ENCODE measurements at places on chromosomes 3 and 15.

- no peak for DNase-seq
Measured at GRCh38 chr3:197951392-197951990, 1.5 kb downstream of the RPL35A start.

DNA sequence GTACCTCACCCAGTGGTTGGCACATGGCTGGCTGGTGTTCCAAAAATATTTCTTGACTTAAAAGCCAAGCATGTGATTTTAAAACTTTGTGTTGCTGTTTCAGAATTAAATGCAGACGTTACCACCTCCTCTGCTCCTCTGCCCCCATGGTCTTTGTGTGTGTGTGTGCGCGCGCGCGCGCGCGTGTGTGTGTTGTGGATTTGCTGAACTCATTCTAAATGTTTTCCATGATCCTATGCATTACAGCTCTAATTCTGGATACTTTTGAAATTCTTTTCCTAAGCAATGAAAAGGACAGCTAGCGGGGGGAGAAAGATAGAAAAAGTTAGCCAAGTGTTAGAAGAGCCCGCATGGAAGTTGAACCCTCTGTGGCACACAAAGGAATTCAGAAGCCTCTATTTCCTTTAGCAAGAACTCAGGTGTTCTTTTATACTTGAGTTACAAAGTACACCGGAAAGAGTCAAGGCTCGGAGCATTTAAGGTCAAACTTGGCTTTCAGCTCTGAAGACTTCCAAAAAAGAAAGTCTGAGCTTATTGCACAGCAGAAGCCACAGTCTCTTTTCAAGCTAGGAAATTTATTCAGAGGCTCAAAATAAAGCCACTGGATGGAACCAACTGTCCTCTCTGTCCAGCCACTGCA lies 350.5 kb upstream of the TBL1XR1 start:
- DNase-seq = no peak

DNA sequence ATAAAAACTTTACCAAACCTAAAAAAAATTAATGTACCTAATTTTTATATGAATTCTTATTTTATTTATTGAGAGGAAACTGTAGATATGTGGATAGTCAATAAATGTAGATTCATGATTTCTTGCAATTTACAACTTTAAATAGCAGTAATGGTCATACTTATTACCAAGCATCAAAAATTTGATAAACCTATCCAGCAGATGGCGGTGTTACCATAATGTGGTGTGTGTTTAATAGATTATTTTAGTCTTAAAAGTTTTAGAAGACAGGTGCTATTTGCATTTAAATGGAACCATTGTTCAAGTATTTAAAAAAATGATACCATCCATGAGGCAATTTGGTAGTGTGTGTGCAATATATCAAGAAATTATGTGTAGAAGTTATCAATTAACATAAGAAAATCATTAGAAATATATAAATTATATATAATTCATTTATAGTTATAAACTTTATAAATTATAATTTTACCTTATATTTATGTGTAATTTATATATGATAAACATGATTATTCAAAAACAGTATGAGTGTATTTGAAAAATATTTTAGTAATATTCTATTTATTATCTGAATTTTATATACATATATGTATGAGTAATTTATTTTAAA lies 176.0 kb upstream of the BCHE start:
- peak; percentile 25 for DNase-seq

- DNase-seq = no peak
Measured at GRCh38 chr15:83721031-83721430, 67.1 kb downstream of the ADAMTSL3 start.

DNA sequence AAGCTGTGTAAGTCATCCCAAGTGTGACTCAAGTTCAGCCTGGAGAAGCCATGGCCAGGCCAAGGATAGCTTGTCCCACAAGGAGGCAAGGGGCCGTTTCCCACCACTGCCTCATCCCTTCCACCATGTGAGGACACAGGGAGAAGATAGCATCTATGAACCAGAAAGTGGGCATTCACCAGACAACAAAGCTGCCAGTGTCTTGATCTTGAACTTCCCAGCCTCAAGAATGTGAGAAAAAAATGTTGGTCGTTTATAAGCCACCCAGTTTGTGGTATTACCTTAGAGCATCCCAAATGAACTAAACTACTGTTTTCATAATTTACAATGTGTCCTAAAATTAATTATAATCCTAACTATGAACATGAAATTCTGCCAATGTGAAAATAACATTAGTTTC lies 930.8 kb upstream of the CFAP20DC start:
- no peak for DNase-seq

GRCh38 chr3:141289228-141289772 lies 57.7 kb downstream of the PXYLP1 start:
- DNase-seq = no peak

GRCh38 chr3:34056181-34056910 lies 257.9 kb downstream of the PDCD6IP start:
- no peak for DNase-seq

DNA sequence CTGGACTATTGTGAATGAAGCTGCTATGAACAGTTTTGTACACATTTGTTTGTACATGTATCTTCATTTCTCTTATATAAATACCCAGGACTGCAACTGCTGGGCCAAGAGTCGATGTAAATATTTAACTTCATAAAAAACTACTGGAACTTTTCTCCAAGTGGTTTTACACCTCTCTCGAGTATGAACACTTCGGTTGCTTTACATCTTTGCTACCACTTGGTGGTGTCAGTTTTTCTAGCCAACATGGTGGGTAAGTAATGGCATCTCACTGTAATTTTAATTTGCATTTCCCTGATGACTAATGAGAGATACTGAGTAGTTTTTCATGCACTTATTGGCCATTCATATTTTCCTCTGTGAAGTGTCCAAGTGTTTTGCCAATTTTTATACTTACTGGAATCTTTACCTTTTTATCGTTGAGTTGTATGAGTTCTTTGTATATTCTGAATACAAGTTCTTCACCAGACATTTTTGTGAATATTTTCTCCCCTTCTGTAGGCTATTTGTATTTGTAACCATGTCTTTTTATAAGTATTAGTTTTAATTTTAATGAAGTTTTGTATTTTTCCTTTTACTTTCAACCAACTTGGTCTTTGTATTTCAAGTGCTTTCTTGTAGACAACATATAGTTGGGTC lies 44.4 kb downstream of the PCOLCE2 start:
- no peak for DNase-seq

GRCh38 chr3:187843654-187844053 lies 98.4 kb upstream of the BCL6 start:
- no peak for DNase-seq

DNA sequence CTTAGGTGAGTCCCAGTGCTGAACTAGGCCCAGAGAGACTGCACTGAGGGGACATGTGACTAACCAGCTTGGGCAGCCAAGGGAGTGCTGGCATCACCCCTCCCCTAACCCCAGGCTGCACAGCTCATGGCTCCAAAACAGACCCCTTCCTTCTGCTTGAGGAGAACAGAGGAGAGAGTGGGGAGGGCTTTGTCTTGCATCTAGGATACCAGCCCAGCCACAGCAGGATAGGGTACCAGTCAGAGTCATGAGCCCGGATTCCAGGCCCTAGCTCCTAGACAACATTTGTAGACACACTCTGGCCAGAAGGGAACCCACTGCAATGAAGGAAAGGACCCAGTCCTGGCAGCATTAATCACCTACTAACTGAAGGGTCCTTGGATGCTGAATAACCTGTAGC lies 49.9 kb upstream of the PLSCR4 start:
- no peak for DNase-seq

- DNase-seq = no peak
Measured at GRCh38 chr15:86193716-86194380, 114.2 kb downstream of the AGBL1 start.

- no peak for DNase-seq
Measured at GRCh38 chr3:98730338-98730737, 32.8 kb upstream of the ST3GAL6 start.

DNA sequence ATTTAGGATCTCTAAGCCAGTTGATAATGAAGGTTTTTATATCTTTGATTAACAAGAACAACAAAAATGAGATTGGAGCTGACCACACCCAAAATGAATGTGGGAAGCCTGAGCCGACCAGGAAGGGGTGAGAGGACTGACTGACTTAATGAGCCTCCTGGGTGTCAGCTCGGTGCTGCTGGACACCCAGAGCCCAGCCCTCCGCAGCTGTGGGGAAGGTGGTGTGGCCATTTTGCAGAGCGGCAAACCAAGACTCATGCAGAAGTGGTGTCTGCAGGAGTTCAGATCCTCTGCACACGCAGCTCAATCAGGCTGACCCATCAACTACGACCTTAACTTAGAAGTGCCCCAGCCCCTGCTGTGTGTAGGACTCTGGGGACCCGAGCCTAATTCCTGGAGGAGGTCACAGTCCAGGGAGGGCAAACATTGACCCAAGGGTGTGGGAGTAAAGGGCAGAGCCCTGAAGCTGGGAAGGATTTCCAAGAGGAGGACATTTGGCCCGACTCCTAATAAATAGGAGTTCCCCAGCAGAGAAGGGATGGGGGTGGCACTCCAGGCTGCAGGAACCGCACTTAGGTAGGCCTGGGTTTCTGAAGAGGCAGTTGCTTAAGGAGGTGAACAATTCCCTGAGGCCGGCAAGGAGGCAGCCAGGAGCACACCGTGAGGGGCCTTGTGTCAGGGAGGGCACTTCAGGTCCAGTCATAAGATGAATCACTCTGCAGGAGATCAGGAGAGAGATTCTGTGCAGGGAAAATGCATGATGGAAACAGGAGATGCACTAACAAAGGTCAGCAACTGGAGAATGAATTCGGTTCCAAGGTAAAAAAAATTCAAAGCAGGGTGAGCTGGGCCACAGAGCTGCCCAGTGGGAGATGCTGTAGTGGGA lies 197.1 kb upstream of the TPM1 start:
- DNase-seq = no peak

- DNase-seq = peak; percentile 5
Measured at GRCh38 chr3:185216607-185216958, 37.3 kb downstream of the EHHADH start.

DNA sequence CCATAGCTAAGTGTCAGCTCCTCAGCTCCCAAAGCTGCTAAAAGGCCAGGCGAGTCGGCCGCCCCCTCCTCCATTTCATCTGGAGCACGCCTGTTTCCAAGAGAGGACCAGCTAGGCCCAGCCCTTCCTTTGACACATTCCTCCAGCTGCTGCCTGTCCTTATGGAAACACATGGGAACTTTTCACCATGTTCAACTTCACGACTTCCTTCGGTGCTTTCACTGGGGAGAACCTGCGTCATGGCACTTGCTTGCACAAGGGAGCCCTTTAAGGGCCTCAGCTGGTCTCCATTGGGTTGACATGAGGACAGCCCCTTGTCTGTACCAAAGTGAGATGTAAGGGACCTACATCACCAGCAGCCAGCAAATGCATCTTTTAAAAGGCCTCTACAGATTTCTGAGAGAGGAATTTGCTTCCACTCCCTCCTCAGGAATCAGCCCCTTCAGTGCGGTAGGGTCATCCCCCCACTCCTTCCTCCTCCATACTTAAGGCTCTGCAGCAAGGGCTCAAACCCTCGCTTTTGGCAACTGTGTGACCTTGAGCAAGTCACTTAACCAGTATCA lies 2.1 kb downstream of the MAGI1 start:
- no peak for DNase-seq

GRCh38 chr3:5134019-5134391 lies 11.9 kb downstream of the ARL8B start:
- DNase-seq = no peak

DNA sequence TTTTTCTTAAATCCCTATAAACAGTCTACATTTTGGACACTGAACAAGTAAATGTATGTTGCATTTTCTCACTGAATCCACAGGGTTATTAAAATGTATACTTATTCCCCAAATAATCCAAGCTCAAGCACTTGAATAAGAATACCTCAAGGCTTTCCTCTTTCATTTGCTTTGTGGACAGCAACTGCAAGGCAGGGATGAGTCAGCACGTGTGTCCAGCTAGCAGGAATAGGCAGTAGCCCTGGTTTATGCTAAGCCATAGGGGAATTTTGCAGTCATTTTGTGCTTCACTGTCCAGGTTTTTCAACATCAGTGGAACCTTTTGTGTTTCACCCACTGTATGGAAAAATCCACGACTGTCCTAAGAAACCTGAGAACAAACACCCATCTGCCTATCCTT lies 96.7 kb upstream of the KCNMB2 start:
- DNase-seq = peak; percentile 15

DNA sequence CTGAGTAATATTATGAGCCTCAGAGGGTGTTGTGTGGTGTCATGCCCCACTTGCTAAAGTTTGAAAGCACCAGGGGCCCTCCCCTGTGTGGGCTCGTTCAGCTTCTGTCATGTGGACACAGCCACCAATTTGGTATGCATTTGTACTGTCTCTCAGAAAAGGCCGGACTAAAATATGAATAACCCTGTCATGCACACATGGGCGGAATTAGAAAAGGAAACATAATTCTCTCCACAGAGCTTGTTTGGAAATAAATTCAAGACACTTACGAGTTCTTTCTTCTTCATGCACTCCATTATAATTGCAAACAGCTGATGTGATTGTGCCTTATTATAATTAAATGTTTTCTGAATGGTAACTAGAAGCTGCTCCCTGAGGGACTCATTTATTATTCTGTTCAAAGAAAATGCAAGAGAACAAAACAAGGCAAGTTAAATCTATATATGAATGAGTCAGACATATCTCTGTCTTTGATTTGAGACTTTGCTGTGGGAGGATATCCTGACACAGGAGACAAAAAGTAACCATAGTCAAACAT lies 39.1 kb downstream of the TRPM1 start:
- DNase-seq = no peak

DNA sequence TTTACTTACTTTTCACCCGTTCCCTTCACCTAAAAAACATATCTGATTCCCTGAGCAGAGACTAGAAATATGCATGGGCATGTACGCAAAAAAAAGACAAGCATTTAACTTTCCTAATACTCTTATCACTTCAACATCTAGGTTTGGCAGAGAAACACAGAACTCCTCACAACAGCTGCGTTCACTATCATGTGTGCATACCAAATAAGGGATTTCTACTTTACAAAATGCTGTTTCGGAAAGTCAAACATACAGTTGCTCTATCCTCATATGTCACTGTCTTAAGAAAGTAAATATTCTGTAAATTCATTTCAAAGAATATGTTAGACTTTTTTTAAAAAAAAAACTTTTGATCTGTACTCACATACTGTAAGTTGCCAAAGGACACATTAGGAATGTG lies 65.1 kb upstream of the CBLB start:
- DNase-seq = no peak

DNA sequence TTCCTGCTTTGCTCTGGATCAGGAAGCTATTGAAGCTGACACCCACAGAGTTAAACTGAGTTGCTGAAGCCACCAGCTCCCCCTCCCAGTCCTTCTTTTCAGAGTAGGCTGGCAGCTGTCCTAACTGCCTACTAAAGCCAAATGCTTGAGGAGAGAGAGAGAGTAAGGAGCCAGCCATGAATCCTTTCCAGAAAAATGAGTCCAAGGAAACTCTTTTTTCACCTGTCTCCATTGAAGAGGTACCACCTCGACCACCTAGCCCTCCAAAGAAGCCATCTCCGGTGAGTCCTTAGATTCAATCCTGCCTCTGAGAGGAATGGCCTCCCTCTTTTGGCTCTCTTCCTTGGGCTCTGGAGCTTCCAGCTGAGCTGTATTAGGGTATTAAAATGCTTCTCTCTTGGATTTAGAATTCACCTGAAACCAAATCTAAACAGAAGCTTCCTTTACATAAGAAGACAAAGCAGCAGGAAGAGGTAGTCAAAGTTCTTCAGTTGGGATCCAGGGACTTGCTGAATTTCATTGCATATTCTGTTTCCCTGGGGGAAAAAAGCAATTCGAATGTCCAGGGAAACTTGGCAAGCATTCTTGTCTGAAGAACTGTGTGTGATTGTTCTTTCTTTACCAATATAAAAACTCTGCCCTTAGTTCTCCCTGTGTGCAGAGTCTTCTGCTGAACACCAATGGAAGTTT lies at the start of gene SLC15A2:
Gene SLC15A2 (plus strand): TSS at position 101 of the 690 bp plus-strand sequence. CDS start 76 bp downstream, at position 177.
- DNase-seq = no peak

Data from NCI-H345 (cell line).